ENCODE measurements at places on chromosomes 4 and X.

- DNase-seq = no peak
Observed at GRCh38 chr4:54930226-54930625, 195.2 kb downstream of the KDR start.

DNA sequence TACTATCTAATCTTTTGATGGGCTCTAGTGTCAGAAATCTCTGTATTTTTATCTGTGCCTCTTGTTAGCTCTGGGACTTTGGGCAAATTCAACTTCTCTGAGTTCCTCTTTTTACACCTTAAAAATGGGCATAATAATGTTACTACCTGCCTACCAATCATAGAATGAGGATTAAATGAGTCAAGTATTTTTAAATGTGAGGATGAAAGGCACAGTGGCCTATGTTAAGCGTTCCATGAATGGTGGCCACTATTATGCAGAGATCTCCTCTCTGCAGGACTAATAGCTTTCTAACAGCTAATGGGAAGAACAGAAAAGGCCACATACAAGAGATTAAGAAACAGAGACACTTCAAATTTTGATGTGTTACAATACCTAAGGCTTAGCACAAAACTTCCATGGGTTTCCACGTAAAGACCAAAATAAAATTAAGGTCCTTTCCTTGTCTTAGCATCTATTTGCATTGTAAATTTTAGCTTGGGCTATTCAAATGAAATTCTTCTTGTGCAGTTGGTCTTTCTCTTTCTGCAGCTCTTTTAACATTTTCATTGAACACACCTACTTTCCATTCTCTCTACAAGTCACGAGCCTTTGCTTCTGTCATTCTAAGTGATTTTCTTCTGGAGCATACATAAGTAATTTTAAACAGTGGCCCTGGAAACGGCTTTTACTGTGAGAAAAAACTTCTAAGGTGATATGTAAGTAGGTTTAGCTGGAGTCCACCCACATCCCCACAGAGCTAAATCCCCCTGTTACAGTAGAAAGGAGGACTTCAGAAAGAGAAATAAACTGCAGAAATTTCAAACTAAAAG, 117.9 kb upstream of the MED14 start:
- DNase-seq = no peak

GRCh38 chr4:172109466-172109865, 296.3 kb downstream of the GALNTL6 start:
- no peak for DNase-seq

- DNase-seq = no peak
Observed at GRCh38 chr4:134628066-134628465, 426.5 kb upstream of the PABPC4L start.

- DNase-seq = no peak
Observed at GRCh38 chrX:40144576-40144975, 46.8 kb upstream of the BCOR start.

DNA sequence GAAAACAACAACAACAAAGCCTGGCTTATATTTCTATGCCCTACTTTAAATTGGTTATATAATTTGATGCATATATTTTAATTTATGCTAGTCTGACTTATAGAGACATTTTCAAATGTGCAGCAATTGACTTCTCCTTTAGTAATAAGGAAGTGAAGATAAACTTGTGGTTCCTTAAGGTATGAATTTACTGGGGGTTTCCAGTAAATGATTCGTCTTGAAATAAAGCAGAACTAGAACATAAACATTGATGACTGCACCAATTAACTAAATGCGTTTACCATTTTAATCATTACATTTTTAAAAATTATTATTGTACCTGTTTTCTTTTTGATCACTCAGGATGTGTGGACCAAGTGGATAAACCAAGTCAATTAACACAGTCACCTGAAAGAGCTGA, 99.6 kb upstream of the CCSER1 start:
- no peak for DNase-seq

GRCh38 chrX:17736478-17736855, 826 bp upstream of the SCML1 start:
- DNase-seq = no peak

DNA sequence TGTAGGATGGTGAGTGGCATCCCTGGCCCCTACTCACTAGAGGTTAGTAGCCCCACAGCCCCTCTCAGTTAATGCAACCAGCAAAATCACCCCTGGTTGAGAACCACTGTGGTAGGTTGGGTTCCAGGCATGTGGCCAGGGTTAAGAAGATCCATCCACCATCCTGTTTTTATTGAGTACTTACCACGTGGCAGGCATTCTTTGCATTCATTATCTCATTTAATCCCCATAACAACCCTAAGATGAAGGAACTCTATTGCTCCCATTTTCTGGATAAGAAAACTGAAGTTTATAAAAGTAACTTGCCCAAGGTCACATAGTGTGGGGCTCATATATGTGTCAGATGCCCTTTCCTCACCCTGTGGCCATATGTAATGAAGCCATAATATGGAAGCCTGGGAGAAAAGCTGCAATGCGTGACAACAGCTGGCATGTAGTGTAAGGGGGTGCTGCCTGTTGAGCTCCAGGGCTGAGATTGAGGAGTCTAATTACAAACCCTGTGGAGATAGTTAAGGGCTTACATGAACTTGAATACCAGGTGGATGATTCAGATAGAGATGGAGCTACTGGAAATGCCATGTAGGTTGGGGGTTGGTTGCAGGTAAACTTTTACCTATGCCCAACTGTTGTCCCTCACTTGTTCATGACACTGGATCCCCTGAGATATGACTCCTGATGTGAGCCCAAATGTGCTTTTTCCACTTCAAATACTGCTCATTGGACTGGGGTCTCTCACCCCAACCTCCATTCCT, 100.2 kb upstream of the PGRMC2 start:
- DNase-seq = no peak
